ENCODE measurements at places on chromosomes 5 and 9. TPM values are rescaled to one million over a fixed set of nuclear protein-coding genes. Genes with fewer than 3 reads are reported as not detected.

- DNase-seq: no peak
These were observed 44.6 kb downstream of the BTNL9 start for GRCh38 chr5:181084621-181085195.

GRCh38 chr9:98559561-98559960 lies 149.2 kb downstream of the GABBR2 start:
- DNase-seq: no peak

- DNase-seq: no peak
These were observed 87.6 kb upstream of the TMED7 start for GRCh38 chr5:115713408-115713807.

DNA sequence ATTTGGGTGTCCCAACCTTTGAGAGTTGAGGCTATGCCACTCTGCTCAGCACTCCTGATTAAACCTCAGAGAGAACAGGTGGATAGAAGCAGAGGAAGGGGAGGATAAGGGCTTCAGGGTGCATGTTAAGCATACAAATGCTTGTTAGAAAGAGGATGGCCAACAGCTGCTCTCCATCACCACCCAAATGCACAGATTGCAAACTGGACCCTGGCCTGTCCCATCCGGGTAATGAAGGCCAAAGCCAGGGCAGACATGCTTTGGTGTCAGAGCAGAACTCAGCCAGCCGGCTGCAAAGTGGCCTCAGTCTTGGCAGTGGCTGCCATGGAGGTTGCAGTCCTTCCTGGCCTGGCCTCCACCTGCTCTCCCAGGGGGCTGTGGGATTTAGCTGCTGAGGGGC lies 84.3 kb downstream of the SIL1 start:
- no peak for DNase-seq

- no peak for DNase-seq
These were observed 200.6 kb upstream of the MVB12B start for GRCh38 chr9:126125992-126126409.

The FBP2 gene
- not detected for total RNA-seq

DNA sequence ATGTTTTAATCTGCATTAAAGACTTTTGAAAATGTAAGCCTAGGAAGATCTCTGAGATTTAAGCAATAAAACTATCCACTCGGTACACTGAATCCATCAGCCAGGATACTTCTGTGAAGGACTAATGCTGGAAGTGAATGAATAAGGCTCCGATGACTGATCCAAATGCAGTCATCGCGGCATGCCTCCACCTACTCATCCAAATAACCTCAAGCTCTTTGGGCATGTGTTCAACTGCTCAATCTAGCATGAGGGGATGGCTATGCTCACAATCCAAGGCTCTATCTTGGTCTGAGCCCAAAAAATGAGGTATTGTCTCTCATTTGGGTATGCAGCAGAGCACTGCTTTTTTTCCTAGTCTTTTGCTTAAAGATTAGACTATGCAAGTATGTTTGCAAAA lies 19.2 kb downstream of the MARCHF3 start:
- peak; percentile 71 for DNase-seq

- no peak for DNase-seq
These were observed 51.8 kb upstream of the GALNT10 start for GRCh38 chr5:154138701-154139100.

The PAEP gene
- not detected for total RNA-seq

- peak; percentile 96 for DNase-seq
These were observed 60.7 kb downstream of the NSD1 start for GRCh38 chr5:177194268-177194667.

DNA sequence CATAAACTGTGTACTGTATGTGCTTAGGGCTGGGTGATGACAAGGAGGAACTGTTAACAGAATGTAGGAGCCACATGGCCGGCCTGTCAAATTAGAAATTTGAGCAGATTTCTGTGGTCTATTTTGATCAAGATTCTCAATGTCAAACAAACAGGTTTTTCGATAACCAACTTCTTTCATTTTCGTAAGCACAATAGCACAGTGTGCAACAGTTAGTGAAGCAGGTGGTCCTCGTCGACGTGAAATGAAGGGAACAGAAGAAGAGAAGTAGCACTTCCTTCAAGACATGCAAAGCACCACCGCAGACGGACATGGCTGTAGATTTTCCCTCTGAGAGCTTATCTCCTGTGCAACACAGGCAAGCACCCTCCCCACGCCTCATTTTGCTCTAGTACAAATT lies 252.1 kb downstream of the CRB2 start:
- no peak for DNase-seq

The FAM151B gene
- total RNA-seq: 0.79 TPM

The SLC25A2 gene
- not detected for total RNA-seq

The NUP188 gene
- total RNA-seq: 25.8 TPM

The TSTD2 gene
- 15.0 TPM for total RNA-seq

The SARDH gene
- under 0.01 TPM for total RNA-seq

DNA sequence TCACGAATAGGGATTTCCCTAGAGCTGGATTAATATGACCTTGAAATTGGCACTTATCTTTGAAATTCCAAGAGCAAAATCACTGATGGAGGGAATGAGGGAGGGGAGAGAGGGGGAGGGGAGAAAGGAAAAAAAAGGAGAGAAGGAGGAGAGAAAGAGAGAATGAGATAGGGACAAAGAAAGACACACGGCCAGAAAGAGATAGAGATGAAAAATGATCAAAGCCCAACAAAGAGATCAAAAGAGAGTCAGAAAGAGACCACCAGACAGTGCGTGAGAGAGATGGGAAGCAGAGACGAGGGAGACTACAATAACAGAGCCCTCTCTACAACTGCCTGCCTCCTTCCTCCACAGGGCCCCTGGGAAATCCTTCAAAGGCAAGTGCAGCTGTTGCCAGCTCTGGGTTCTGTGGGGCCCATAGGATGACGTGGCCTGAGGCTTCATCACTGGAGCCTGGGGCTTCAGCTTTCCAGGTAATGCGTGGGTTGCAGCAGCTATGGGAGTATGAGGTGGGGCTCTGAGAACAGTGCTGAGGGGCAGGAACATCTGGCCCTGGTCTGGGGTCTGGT lies 58.3 kb upstream of the SHB start:
- no peak for DNase-seq

DNA sequence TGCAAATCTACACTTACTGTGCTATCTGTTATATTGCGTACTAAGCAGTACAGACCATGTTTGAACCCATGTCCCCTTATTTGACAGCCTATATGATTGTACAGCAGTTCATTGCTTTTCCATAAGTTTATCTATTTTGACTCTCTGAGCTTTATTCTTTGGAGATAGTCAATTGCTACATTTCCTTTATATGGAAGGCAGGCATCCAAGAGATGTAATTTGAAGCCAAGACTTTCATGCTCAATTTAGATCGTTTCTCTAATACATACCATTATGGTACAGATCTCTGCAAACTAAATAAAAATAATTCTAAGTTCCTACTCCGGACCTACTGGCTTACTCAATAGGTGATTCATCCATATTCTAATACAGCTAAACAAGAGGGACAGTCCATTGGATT lies 424.8 kb downstream of the TMEM38B start:
- peak; percentile 19 for DNase-seq

The BARHL1 gene
- total RNA-seq: not detected

The CCL19 gene
- not detected for total RNA-seq

GRCh38 chr5:108998216-108998615 lies 250.5 kb downstream of the FER start:
- no peak for DNase-seq

DNA sequence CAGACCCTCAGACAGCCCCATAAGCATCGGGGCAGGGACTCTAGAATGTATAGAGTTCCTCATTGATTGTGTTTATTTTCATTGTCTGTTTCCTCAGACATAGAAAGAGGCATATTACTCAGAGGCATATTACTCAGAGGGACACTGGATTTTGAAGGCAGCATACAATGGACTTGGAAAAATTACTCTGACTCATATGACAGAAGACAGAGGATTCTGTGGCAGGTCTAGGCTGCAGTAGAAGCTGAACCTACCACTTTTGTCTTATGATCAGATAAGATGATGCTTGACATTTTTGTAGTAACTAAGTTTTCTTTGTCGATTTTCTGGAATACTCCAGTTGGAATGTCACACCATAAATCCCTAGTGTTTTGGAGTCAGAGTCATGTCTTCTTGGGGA lies 105.2 kb downstream of the ST8SIA4 start:
- DNase-seq: peak; percentile 87

DNA sequence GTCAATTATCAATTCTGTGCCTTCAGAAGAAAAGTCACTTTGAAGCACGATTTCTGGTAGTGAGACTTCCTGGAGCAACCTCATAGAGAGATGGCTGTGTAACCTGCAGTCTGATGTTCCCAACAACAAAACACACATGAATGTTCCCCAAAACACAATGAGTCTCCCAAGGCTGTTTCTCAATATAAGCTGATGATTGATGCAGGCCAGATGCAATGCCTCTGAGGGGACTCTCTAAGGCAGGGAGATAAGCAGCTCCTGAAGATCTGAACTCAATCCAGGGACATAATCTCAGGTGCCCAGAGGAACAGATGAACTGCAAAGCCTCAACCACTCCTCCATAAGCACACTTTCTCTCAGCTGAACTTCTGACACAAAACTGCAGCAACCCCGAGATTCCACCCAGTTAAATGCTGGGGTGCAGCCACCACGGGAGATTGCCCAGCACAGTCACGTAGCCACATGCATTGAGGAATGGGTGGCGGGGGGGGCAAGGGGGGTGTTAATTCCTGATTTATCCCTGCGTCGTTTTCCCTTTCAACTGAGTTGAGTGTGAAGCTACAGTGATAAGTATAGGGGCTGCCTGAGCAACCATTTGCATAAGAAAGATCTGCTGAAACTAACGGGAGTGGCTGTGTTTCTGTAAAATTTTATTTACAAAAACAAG lies 122.7 kb upstream of the RASEF start:
- no peak for DNase-seq

GRCh38 chr5:104186100-104186499 lies 623.5 kb upstream of the NUDT12 start:
- peak; percentile 38 for DNase-seq

DNA sequence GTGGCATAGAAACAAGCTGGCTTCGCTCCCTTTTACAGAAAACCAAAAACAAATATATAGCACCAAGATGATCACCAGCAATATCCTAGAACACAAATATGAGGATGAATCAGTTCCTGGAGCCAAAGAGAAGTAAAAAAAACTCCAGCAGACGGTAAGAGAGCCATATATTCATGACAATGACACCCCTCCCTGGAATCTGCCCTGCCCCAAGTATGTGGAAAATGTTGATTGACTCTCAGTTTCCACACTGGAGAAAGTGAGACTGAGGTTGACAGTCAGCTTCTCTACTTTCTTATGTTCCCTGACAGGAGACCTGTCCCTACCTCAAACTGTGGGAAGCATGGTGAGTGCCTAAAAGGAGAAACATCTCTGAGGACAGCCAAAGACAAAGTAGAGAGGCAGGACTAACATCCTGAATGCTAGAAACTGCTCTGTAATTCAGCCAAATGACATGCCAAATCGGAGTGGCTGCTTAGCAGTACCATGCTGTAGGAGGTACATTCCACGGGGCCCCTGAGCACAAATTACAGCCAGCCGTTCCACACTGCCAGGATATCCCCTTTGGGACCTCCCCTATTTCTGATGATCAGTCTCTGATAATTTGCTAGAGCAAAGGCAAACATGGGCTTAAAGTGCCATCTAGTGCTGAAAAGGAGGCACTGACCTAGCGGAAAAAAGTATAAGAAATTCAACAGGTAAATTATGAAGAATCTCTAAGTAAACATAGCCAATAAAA lies 424.0 kb upstream of the RGMB start:
- peak; percentile 67 for DNase-seq

GRCh38 chr5:124936626-124936933 lies 190.1 kb upstream of the ZNF608 start:
- DNase-seq: no peak

DNA sequence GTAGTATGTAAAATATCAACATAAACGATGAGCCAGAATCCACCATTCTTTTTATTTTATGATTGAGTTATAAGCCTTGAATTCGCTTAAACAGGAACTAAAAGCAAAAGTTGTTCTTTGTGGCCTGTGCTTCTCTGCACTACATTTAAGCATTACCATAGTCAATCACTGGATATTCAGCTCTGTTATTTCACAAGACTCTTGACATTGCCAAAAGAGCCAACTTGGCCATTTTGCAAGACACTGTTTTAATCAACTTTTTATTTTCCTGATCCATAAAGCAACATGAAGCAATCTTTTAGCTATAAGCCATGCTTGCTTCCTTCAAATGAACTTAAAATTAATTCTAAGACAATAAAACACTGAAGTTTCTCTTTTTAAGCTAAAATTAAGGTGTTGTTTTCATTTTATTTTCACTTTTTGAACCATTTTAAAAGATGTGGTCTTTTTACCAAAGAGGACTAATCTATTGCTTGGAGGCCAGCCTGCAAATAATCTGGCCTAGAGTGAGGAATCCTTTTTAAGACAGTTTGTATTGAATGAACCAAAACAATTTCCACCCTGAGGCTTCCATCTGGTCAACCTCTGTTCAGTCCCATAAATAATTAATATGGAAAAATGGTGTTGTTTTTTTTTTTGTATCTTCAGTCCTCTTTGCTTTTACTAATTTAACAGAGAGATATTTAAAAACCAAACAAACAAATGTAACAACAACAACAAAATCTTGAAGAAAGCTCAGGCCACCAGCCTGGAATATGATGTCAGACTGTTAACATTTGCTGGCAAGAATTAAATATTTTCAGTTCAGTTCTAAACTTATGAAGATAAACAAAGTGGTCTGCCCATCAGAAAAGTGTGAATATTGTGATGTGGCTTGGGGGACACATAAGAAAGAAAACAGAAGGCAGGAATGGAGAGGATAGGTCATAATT lies 274.4 kb downstream of the MARCHF11 start:
- no peak for DNase-seq

DNA sequence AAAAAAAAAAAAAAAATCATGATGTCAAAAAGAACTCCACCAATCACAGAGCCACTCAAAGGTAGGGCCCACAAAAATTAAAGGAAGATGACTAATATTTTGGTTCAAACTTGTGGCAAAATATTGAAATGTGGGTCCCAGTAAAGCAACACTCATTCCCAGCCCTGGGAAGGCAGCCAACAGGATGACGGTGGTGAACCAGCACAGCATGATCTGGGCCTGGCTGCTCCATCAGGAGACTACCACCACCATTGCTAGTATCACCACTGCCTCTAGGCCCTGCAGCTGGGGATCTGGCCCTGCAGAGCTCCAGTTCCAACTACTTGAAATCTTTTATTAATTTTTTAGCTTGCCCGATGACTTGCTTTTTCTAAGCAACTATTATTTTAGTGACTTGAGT lies 206.8 kb upstream of the ITGA1 start:
- DNase-seq: peak; percentile 91

DNA sequence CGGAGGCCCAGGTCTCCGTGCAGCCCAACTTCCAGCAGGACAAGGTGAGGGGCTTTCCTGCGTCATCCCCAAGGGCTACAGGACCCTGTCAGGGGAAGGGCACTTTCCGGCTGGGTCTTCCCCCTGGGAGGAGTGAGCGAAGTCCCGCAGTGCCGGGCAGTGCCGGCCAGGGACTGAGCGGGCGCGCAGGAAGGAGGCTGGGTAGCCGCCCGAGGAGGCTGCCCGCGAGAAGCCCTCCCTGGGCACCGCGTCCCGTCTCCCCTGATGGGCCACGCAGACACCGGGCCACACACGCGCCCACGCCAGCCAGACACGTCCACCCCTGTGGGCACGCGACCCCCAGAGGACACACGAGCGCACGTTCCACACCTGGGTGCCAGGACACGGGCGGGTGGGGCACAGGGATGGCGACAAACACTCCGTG lies 357 bp downstream of the PTGDS start:
- no peak for DNase-seq

Data from bronchial epithelial cell (primary cell).